Stimulated activated CD4-positive, alpha-beta T cell treated with anti-CD3 and anti-CD28 coated beads, Interleukin-15, amount 100 ng/mL, for 1 hour (primary cell): ENCODE measurements at places on chromosomes 13 and 19.

DNA sequence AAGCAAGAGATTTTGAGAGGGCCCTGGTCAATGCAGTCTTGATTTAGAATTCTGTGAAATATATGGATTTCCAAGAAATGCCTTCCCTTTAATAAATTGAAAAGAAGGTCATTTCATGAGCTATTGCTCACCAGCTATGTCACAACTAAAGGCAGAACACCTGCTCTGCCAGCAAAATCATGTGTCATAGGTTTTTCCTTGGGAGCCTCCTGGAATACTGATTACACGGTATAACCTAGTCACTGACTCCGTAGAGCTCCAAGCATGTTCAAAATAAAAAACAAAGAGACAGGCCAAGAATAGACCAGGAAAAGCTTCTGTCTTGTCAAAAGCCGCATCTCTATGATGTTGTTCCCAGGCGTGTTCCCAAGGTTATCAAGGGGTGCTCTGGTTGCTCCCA is 45.5 kb downstream of the HSPH1 start:
- DNase-seq: no peak

GRCh38 chr13:45226024-45226423 is 25.2 kb upstream of the KCTD4 start:
- DNase-seq: no peak

DNA sequence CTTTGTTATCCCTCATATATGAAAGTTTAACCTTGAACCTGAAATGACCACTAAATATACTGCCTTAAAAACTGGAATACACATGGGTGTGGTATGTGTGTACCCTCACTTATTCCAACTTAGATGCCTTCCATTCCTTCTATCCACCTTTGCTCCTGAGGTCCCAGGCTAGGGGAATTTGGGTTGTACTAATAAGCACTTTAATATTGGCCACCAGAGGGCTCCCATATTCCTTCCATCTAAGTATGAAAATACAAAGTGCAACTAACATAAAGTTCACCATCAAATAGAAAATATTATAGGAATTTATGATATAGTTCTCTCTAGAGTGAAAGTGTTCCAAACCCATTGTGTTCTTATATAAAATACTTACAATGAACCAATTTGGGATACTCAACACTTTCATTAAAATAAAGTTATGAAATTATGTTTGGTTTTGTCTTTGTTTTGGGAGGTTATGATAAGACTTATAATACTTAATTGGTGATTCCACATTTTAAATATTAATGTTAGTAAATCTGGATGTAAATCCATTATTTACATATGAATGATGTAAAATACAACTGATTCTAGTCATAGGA is 62.3 kb downstream of the ITGBL1 start:
- DNase-seq: no peak

DNA sequence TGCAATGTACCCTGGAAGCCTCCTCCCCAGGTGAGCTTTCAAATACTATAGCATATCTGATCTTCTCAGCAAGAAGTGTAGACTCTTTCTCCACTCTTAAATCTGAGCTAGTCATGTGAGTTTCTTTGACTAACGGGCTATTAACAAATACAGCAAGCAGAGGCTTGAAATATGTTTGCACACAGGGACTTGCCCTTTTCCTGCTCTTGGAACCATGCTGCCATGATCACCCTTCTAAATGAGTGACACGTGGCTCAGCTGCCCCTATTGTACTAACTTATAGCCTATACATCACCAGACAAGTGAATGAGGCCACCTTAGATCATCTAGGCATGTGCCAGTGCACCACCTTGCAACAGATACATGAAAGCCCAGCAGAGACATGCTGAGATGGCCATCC is 13.3 kb upstream of the SUCLA2 start:
- DNase-seq: no peak
